NCI-H460 (cell line): ENCODE measurements at places on chromosomes 12 and 14. TPM values are rescaled to one million over a fixed set of nuclear protein-coding genes. Genes with fewer than 3 reads are reported as not detected.

Gene USP44
- total RNA-seq = 0.09 TPM in 1 of 2 replicates, not detected in the other

Gene PAH
- total RNA-seq = not detected in 2 replicates

Gene MAP3K12
- 4.5 and 6.3 TPM in 2 replicates for total RNA-seq

Gene SYNDIG1L
- not detected in 2 replicates for total RNA-seq

Gene AVPR1A
- total RNA-seq = not detected in 2 replicates

Gene RASSF9
- 0.07 and 0.14 TPM in 2 replicates for total RNA-seq

Gene FGF6
- not detected in 2 replicates for total RNA-seq

Gene ENO2
- 12.4 and 13.2 TPM in 2 replicates for total RNA-seq

Gene OR5AU1
- not detected in 2 replicates for total RNA-seq

Gene HNF1A
- total RNA-seq = not detected in 2 replicates

Gene CD27
- total RNA-seq = not detected in 2 replicates

Gene AQP2
- total RNA-seq = not detected in 2 replicates

Gene CYP27B1
- total RNA-seq = 5.1 and 5.4 TPM in 2 replicates

Gene HCAR1
- 0.05 TPM in 1 of 2 replicates, not detected in the other for total RNA-seq

Gene C1QL4
- total RNA-seq = 0.50 and 0.55 TPM in 2 replicates

Gene SSTR1
- total RNA-seq = not detected in 2 replicates
